ENCODE measurements at places on chromosomes 4 and X. TPM values are rescaled to one million over a fixed set of nuclear protein-coding genes. Genes with fewer than 3 reads are reported as not detected.

- DNase-seq = no peak
Observed at GRCh38 chrX:130974323-130974722, 71.3 kb upstream of the ENOX2 start.

The HTATSF1 gene
- 54.1 TPM for total RNA-seq

DNA sequence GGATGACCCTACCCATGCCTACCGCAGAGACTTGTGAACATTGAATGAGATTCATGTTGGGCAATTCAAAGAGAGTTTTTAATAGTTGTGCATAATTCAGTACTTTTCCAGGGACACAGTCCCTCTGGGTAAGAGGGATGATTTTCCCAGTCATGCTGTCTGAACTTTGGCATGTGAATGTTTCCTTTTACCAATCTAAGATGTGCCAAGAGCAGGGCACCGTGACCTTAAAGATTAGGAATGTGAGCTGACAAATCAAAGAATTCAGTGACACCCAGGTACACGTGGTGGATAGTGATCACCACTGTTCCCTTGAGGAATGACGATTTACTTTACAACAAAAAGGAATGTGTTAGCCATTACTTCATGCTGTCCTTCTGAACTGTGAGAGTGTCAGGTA lies 515.6 kb downstream of the PPARGC1A start:
- no peak for DNase-seq

GRCh38 chr4:89915937-89916336 lies 21.3 kb downstream of the MMRN1 start:
- DNase-seq = no peak

GRCh38 chr4:53916431-53916889 lies 147.9 kb downstream of the CHIC2 start:
- DNase-seq = no peak

- DNase-seq = no peak
Observed at GRCh38 chr4:24404281-24404680, 180.1 kb downstream of the DHX15 start.
